ENCODE measurements at places on chromosomes 6 and 20.

- no peak for DNase-seq
Observed at GRCh38 chr20:49343246-49343645, 65.4 kb upstream of the ZNFX1 start.

DNA sequence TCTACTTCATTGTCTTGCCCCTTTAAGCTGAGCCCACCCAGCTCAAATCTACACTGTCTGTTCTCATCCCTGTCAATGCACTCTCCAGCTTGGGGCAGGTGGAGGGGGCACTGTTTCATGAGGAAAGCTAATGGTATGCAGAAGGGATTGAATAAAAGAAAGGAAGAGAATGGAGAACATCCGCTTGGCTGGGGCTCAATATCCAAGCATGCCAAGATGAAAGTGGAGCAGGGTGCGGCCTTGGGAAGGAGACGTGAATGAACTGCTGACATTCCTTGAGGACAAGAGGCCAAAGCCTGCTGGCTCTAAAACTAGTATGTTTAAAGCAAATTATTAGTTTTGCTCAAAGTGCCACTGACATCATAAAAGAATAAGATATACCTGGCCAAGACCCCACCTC is 24.2 kb downstream of the AKAP12 start:
- no peak for DNase-seq

DNA sequence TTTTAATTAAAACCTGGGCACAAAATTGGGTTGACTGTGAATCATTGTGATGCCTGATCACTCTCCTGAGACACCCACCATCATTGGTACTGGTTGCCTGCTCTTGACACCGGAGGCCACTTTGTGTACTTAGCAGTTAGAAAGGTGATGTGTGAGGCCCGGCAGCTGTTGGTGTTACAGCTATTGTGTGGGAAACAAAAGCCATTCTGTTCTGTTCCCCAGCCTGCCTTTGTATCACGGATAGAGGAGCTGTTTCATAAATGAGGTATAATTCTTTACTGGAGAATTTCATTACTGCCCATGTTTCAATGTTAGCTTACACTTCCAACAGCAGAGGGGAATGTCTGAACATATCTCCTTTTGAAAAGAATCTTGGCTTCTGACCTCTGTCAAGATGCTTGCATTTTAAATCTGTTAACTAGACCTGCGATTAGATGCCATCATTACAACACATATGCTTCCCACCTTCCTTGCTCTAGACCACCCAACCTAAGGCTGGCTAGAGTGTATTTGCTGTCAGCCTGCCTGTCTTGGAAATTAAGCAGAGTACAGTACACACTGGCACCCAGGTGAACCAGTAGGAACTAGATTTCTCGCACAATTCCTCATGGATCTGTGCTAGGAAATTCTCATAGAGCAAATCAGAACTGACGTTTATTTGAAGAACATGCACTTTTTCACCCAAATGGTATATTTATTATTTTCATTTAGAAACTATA is 142.4 kb upstream of the INSM1 start:
- DNase-seq, result no peak

DNA sequence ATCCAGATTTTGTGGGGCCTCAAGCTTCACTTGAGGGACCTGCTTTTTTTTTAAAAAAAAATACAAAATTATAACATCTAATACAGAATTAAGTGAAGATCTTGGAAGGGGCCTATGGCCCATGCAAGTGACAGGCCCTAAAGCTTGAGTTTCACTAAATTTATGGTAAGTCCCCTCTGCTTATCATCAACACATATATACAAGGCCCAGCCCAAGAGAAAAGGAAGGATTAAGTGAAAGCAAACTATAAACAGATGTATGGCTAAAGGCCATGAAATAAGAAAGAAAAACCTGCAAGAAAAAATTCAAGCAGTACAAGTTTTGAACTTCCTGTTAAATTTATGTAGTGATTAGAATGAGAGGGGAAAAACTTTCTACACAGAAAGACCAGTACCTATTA is 86.8 kb downstream of the CDC40 start:
- no peak for DNase-seq

DNA sequence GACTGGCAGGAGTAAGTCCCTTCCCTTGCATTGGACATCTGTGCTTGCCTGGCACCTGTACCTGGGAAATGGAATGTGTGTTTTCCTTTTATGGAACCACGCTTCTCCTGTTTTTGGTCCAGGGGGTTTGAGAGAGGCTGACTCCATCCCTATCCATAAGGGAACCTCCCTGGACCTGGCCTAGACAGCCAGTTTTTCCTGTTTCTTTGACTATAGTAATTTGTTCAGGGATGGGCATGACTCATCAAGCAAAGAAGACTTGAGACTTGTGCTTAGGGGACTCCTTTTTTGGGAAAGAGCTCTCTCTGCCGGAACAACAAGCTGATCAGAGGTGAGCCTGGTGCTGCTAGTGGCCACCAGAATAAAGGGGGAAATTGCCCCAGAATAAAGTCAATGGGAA is 393.8 kb downstream of the CDH26 start:
- no peak for DNase-seq

DNA sequence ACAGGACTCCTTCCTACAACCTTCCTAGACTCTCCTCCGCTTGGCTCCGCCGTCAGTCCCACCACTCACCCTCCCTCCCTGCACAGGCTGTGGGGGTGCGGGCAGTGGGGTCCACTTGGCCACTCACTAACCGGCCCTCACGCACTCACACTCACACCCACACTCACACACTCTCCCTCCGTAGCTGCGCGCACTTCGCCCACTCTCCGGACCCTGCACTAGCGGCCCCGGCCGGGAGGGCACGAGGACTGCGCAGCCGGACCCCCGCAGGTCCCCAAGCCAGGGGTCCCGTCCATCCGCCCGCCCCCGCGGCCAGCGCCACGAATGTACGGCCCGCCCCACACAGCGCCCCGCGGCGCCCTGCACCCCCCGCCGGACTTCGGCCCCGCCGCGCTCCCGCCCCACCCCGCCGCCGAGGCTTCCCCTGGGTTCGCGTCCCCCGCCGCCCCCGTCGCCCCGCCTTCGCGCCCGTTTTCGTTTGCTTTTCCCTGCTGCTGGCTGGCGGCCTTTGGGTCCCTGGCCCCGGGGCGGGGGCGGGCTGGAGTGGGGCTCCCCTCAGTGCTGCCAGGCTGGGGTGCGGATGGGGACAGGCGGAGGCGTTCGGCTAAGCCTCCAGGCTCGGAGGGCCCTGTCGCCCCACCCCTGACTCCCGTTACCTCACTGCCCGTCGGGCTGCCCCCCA is 23.0 kb upstream of the SLC22A7 start:
- DNase-seq, result no peak

- DNase-seq, result no peak
Observed at GRCh38 chr20:9377007-9377406, 137.4 kb upstream of the LAMP5 start.

DNA sequence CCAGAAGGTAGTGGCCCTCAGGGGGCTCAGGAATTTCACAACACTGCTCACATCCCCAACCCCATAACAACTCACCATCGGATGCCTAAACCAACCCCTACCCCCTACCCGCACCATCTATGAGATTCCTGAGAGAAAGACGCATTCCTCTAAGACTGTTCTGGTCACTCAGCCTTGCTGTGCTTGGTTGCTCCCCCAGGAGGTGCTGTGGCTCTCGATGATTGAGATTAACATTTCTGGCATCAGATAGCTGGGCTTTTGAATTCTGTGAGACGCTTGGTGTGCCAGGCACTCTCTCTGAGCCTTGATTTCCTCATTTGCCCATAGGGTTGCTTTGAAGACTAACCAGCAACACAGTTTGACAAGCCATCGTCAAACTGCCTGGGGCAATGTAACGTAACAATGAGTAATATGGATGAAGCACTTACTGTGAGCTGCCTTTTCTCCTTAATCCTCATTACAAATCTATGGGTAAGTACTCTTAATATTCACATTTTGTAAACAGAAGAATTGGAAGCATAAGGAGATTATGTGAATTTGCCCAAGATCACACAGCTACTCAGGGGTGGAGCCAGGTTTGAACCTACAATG is 978 bp downstream of the WFDC6 start:
- no peak for DNase-seq

DNA sequence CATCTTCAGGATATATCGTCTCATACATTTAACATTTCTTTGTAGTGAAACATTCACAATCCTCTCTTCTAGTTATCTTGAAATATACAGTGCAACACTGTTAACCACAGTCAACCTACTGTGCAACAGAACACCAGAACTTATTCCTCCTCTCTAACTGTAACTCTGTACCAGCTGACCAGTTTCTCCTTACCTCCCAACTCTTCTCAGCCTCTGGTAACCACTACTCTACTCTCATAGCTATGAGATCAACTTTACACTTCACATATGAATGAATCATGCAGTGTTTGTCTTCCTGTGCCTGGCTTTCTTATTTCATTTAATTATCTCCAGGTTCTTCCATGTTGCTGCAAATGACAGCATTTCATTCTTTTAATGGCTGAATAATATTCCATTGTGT is 337.6 kb downstream of the BTBD9 start:
- DNase-seq, result no peak

All from amniotic epithelial cell (primary cell).